AG08395 (cell line): ENCODE measurements at places on chromosomes 4 and X.
A peak's percentile ranks its signal among the peaks of the same experiment; 100 is the strongest.

DNA sequence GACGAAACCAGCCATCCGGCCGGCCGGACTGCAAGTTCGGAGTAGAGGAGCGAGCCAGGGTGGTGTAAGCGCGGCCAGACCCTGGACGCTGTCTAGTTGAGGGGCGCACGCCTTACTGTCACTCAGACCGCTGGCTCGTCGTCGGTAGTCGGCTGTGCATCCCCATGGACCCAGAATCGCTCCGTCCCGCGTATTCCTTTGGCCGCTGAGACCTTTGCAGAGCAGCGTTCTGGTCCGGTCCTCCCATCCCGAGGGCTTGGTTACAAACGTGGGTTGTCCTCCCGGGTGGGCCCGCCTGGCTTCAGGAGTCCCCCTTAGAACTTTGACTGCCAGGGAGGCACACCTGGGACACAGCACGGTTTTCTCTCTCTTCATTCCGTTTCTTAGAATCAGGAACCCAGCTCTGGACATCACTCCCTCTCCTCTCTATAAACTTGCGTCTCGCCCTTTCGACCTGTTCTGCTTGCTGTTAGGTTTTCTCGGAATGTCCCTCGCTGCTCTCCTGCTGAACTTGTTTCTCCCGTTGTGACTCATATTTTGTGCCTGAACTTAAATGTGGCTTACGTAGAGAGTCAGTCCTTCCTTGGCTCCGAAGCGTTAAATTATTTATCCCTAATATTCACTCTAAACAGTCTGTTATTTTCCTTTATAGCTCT, 672 bp downstream of the PGM2 start:
- peak; percentile 15 for DNase-seq

GRCh38 chr4:103032574-103032973, 13.1 kb upstream of the SLC9B1 start:
- DNase-seq, result peak; percentile 21

DNA sequence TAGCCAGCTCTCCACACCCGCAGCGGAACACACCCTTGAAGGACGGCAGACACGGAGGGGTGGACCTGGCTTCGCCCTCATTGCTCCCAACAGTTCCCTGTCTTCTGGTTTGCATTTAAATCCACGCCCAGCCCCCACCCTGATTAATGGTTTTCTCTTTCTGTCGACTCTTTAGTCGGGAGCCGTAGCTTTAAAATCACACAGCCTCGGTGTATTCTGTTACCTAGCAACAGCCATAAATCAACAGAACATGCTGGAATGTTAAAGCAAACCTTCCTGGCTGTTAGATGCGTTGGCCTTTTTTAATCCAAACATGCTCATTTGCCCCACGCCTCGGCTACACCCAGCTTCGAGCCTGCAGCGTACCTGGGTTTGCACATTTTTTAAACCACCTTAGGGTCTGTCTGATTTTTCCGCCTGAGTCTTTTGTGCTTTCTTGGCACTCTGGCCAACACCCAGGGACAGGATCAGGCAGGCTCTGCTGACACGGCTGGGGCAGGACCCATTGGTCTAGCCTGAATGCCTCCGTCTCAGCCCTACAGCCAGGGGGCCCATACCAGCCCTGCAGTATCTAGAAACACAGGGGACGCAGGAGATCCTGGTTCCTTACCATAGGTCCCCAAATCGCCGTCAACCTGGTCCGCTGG, 21.4 kb upstream of the PPP2R2C start:
- no peak for DNase-seq

- no peak for DNase-seq
Observed at GRCh38 chr4:151458148-151458547, 49.2 kb downstream of the FHIP1A start.

- DNase-seq, result no peak
Observed at GRCh38 chrX:45348296-45348695, 147.6 kb upstream of the DIPK2B start.

DNA sequence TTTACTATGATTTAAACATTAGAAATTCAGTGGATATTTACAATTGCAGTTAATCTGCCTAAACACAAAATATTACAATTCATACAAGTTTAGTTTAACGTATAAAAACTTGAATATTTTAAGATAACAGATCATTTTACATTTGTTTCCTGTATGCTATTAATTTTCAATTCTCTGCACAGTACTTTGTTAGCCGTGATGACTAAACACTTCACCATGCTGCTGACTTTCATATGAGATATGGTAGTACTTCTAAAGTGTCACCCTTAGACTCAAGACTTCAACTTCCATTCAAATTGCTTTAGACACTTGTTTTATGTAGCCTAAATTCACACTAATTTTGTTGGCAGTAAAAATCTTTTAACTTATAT, 1646.4 kb upstream of the ADGRL3 start:
- DNase-seq, result peak; percentile 51

GRCh38 chr4:2811830-2812611, 19.1 kb downstream of the SH3BP2 start:
- DNase-seq, result peak; percentile 67

GRCh38 chrX:111264385-111264784, 5.9 kb downstream of the CAPN6 start:
- DNase-seq, result no peak

DNA sequence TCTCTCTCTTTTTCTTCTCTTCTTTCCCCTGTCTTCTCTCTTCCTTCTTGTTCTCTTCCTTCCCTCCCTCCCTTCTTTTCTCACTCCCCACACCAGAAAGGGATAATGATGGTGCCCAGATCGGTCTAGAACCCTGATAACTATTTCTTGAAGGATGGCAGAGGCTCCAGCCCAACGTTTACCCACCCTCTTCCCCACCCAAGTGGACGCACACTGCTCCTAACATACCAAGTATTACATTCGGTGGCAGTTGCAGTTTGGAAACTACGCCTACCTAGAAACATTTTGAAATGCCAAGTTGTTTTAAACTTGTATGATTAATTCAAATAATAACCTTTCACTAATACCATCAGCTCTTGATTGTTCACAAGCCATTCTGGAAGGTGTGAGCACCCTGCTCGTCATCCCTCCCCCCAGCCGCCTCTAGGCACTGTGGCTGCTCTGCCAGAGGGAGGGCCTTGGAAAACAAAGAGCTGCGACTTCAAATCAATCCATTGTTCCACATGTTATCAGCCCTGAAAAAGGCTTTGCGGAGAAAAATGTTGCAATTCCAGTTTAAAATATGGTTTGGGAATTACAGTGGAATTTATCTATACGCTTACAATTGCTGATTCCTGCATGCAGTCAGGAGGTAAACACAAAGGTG, 1017.5 kb upstream of the TENM3 start:
- no peak for DNase-seq

GRCh38 chrX:63434665-63435064, 83.5 kb upstream of the SPIN4 start:
- DNase-seq, result no peak

- peak; percentile 51 for DNase-seq
Observed at GRCh38 chrX:74535408-74536151, 78.8 kb downstream of the RLIM start.

DNA sequence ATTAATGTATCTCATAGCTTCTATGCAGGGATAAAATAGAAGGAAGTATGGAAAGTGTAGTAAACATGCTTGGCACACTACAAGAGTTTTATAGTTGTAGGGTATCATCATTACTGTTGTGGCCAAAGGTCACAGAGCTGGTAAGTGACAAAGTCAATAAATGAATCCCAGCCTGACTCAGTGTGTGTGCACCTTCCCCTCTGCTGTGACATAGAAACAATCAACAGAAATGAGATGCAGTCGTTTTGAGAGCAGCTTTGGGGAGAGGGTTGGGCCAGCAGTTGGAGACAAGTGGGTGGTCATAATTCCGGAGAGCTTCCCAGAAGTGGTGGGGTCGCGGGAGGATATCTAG, 82.4 kb upstream of the RBPJ start:
- no peak for DNase-seq

DNA sequence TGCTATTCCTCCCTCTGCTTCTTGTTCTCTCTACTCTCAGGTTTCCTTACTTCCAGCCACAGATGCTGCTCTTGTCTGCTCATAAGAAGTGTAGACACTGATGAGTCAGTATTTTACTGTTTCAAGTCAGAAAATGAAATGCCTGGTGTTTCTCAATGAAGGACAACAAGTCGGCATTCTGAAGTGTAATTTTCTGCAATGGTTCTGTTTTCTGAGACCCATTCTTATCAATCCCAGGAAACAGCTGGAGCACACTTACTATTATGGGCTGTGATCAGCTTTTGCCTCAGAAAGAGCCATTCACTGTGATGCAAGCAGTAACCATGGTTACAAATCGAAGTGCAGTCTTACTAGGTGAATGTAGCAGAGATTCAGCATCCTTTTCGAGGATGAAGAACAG, 42.0 kb downstream of the SLC4A4 start:
- peak; percentile 26 for DNase-seq

- DNase-seq, result peak; percentile 62
Observed at GRCh38 chr4:95165926-95166524, 382.7 kb downstream of the UNC5C start.

DNA sequence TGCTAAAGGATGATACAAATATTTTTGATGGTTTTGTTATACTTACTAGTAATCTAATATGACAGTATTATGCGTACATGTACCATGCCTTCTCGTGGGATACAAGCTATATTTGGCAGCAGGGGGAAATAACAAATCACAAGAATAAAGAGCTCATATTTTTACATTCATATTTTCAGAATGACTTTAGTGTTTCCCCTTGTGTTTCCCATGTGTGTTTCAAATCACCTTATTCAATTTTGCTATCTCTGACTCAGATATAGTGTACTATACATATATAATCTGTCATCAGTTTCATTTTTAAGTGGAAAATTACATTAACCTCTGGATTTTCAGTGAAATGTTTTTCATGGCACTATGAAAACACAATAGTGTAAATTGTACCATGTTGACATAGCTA, 146.8 kb downstream of the RPA4 start:
- no peak for DNase-seq

- no peak for DNase-seq
Observed at GRCh38 chr4:113732967-113733527, 28.5 kb downstream of the CAMK2D start.

DNA sequence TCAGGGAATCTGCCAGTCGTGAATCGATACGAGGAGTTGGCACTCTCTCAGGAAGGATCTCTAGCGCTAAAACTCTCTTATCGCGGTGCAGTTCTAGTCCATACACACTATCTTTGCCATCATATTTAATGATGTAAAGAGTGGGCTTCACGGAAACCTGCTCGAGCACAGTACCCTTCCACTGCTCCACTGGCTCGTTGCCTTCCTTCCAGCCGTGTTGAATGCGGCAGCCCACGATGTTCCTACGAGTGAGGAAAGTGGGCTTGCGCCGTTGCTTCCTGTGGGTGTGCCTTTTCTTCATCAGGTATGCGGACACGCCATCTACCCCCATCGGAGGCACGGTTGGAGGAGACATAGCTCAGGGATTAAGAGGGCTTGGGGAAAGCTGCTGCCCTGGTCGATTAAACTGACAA, 661 bp downstream of the SPIN4 start:
- no peak for DNase-seq

GRCh38 chr4:167021545-167022155, 212.6 kb downstream of the SPOCK3 start:
- DNase-seq, result peak; percentile 28

DNA sequence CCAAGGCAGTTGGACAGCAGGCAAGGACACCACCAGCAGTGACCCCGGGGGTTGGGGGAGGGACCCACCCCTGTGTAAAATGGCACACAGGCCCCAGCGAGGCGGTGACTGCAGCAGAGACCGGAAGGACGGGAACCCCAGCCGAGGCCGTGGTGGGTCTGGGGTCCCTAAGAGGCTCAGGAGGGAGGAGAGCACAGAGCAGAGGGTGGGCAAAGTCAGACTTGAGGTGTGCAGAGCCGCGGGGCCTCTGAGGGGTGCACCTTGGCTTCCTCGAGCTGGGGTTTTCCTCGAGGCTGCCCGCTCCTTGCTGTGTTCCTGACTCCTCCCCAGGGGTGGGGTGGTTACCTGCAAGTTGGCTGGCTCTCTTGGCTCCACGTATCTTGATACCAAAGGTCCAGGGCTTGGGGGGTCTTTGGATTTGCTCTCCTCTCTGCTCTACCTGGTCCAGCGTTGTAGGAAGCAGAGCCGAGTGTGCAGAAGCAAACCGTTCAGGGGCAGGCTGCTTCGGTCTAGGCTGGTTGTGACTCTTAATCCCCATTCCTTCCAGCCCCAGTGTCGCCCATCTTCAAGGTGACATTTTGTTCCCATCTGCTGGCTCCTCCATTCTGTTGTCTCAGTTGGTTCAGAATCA, 37.9 kb upstream of the SORCS2 start:
- no peak for DNase-seq

GRCh38 chrX:41332408-41333002, 1.5 kb upstream of the DDX3X start:
- DNase-seq, result no peak

GRCh38 chrX:11397680-11398079, 104.5 kb downstream of the AMELX start:
- DNase-seq, result no peak

GRCh38 chr4:10120943-10121567, 4.5 kb upstream of the WDR1 start:
- DNase-seq, result no peak

DNA sequence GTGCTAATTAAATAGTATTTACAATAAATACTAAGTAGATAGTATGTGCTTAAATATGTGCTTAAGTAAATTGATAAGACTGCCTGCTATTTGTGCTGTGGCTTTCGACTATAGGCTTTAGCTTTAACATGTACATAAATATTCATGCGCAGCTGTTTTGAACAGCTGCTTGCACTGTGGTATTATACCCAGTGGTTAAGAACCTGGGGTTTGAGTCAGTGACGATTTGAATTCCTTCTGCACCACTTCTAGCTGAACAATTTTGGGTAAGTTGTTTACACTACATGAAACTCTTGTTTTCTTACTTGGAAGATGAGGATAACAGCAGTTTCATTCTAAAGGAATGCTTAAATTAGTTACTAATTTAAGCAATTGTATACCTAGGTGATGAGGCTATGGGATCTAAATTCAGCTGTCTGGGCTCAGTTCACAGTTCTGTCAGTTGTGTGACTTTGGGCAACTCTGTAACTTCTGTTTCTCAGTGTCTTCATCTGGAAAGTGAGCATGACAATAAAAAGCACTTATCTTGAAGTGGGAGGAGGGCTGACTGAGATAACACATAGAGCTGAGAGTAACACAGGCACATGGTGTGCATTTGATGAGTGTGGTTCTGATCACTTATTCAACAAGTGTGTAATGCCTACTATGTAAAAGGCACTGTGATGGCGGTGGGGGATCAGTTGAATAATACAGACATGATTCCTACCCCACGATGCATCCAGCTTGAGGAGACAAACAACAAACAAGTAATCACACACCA, 37.0 kb downstream of the HPGDS start:
- peak; percentile 6 for DNase-seq
